Peyer's patch (tissue), 4 donors: ENCODE measurements at places on chromosomes 1 and 21. TPM values are rescaled to one million over a fixed set of nuclear protein-coding genes. Genes with fewer than 3 reads are reported as not detected.

- H3K27me3 ChIP-seq: no peaks in the 10 kb centered on the region
- no peak for DNase-seq
- H3K27ac ChIP-seq: no peak overlapping the region
Measured at GRCh38 chr1:156528231-156528630, 27.7 kb upstream of the MEF2D start.

GRCh38 chr1:212364985-212365384, 49.7 kb downstream of the PACC1 start:
- no peak for DNase-seq
- no peak overlapping the region for H3K4me3 ChIP-seq
- peaks cover 36% of the 10 kb centered on the region for H3K36me3 ChIP-seq
- no peak overlapping the region for H3K27ac ChIP-seq
- H3K4me1 ChIP-seq: no peaks in the 10 kb centered on the region
- no peaks in the 10 kb centered on the region for H3K27me3 ChIP-seq

- H3K4me3 ChIP-seq: no peak overlapping the region
- no peaks in the 10 kb centered on the region for H3K27me3 ChIP-seq
- H3K27ac ChIP-seq: peak overlapping the region; percentile 93
Measured at GRCh38 chr1:208242146-208242545, 2.0 kb downstream of the PLXNA2 start.

The NHLH1 gene
- not detected for total RNA-seq

DNA sequence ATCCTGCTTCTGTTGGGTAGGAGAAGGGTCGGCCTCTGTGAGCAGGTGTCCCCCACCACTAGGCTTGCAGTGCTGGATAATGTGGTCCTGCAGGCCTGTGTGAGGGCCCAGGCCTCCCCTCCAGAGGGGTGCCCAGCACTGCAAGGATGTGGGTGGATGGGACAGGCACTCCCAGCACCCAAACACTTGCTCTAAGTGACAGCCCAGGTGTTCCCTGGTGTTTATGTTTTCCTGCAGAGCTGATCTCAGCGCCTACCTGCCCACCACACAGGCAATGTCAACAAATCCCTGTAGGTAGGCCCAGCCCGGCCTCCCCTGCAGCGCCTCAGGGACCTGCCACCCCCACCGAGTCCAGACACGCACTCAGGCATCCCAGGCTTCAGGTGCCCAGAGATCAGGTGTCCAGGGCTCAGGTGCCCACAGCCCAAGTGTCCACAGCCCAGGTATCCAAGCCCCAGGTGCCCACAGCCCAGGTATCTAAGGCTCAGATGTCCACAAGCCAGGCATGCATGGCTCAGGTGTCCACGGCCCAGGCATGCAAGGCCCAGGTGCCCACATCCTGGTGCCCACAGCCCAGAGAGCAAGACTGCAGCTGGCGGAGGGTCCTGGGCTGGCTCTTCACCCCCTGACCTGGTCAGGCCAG, 59.2 kb downstream of the WNT9A start:
- no peaks in the 10 kb centered on the region for H3K27me3 ChIP-seq
- H3K4me3 ChIP-seq: no peak overlapping the region
- no peaks in the 10 kb centered on the region for H3K36me3 ChIP-seq
- H3K4me1 ChIP-seq: peaks cover 7% of the 10 kb centered on the region
- DNase-seq: no peak
